Mesenteric fat pad (tissue), 1 donor: ENCODE measurements at places on chromosomes 16 and 17. TPM values are rescaled to one million over a fixed set of nuclear protein-coding genes. Genes with fewer than 3 reads are reported as not detected.
A peak's percentile ranks its signal among the peaks of the same experiment; 100 is the strongest.

GRCh38 chr17:27491713-27492190 lies 35.5 kb downstream of the KSR1 start:
- no peak for DNase-seq

GRCh38 chr16:2882650-2883457 lies at the start of gene FLYWCH2:
Gene FLYWCH2, plus strand, starts transcription at chr16:2883215. Its CDS starts 13,235 bp downstream, at chr16:2896450.
- DNase-seq, result peak; percentile 100

- DNase-seq, result peak; percentile 12
Measured at GRCh38 chr16:14434860-14435259, 195.2 kb downstream of the PARN start.

SLC22A31 gene
- 0.35 TPM for total RNA-seq
